Femur (tissue), 1 donor: ENCODE measurements at places on chromosomes 2 and 18.

DNA sequence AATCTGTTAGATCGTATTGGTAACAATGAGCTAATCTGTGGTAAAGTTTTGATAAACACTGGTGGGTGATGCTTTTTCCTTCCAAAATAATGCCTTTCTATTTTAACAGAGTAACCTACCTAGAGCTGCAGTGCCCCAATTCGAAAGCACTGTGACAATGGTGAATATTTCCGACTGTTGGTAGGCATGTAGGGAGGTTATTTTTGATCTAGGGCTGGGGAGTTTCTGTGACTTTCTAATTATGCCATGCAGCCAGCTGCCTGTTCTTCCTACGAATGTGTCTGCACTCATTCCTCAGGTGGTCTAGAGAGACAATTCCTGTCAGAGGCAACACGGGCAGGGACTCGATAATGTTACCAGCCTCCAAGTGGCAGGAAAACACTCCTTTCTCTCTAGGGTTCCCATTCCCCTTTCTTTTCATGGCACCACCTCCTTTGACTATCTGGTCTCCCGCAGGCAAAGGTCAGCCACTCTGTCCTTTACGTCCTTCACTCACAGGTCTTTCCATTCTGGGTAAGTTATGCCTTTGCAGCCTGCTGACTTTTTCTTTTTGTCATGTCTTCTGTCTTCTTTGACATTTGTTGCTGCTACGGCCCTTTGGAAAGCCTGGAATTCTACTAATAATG lies 167.2 kb upstream of the MGAT5 start:
- DNase-seq: no peak

DNA sequence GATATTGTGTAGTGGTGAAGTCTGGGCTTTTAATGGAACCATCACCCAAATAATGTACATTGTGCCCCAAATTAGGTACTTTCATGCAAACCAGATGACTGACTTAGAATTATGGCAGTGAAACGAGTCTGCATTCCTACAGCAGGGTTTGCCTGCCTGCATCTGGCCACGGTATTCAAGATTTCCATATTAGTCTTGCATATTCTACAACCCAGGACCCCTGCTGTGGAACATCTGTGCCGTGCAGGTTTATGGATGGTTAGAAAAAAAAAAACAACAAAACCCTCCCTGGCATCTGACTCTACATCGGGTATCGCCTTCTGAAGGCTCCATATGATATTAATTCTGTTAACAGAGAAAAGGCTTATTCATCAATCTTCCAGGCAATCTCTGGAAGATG lies 394.8 kb downstream of the DCDC2C start:
- DNase-seq: no peak

- DNase-seq: peak; percentile 7
Observed at GRCh38 chr2:11873356-11874154, 127.1 kb downstream of the LPIN1 start.

DNA sequence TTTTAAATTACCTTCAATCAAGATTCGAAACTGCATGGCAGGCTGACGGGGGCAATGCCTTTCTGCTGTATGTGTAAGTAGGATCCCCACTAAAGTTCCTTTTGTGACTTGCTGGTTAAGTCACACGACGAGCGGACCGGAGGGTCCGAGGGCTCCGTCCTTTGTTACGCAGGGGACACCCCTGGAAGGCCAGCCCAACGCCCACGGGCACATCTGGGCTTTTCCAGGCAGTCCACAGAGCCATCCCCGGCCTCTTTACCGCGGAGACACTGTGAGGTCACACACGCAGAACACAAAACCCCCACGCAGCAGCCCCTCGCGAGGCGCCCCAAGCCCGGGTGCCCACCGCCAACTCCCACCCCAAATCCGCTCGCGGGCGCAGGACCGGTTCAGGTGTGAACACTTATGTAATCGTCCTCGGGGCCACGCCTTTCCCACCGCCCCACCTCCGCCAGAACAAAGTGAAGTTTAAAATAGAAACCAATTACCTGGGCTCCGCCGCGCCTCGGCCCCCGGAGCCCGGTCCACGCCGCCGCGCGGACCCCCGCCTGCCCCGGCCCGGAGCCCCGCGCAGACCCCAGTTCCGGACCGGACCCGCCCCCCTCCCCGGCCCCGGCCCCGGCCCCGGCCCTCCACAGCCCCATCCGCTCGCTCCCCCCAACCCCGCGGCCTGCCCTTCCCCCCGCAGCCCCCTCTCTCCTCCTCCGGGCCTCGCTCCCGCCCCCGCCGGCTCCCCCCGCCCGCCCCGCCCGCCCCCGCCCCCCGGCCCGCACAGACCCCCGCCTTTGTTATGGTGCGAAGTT lies 4.2 kb downstream of the ZNF516 start:
- peak; percentile 66 for DNase-seq

DNA sequence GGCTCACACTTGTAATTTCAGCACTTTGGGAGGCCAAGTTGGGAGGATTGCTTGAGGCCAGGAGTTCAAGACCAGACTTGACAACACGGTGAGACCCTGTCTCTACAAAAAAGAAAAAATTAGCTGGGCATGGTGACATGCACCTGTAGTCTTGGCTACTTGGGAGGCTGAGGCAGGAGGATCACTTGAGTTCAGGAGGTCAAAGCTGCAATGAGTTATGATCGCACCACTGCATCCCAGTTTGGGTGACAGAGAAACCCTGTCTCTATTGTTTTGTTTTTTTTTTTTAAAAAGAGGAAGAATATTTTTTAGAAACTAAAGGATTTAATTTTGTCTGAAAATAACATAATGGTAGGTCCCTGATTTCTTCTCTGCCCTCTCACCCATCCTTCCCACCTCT lies 79.4 kb upstream of the TMEM200C start:
- DNase-seq: no peak

- no peak for DNase-seq
Observed at GRCh38 chr2:207408086-207408794, 121.5 kb upstream of the CREB1 start.

DNA sequence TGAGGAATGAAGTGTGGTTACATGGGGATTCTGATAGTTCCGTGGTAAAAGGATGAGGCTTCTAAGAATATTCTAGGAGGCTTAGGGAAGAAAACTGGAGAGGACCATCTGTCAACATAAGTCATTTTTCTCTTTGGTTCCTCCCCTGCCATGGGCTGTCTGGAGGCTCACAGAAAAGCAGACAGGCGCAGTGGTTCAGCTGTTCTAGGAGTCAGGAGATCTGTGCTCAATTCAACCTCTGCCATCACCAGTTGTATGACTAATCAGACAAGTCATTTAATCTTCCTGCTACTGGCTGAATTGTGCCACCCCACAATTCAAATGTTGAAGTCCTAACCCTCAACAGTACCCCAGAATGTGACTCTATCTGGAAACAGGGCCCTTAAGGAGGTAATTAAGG lies 36.4 kb downstream of the ADAM17 start:
- no peak for DNase-seq

- DNase-seq: no peak
Observed at GRCh38 chr18:79050005-79050404, 19.2 kb upstream of the ATP9B start.

DNA sequence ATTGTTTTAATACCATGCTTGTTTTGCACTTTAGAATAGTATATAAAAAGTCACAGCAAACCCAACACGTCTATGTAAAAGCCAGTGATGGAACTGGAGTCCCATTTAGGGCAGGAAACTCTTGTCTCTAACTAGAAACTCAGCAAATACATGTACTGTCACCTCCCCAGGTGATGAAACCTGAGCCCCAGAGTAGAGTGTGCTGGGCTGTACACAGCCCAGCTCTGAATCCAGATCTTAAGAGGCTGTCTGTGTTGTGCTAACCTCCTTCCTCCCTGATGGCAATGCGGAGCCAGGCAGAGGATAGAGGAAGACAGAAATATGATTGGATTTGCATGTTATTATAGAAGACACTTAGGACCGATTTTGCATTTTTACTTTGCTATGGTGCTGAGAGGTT lies 317.5 kb upstream of the TRIB2 start:
- DNase-seq: no peak

GRCh38 chr18:7872569-7872968 lies 305.5 kb downstream of the PTPRM start:
- DNase-seq: no peak

DNA sequence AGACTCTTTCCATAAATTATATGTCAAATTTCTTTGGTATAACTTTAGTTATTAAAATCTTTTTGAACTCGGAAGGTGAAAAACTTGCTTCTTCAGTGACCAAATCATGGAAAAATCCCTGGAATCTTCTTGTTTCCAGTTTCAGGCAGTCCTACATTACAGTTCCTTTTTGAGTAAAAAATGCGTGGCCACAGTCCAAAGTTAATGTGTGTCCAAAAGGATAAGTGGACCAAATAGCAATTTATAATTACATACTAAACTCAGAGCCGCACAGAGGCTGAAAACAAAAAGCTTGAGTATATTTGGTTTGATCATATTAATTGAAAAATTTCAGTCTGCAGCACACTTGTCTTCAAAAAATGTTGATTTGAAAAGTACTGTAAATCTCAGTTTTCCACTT lies 28.4 kb upstream of the DYNC2LI1 start:
- peak; percentile 25 for DNase-seq

GRCh38 chr18:51157215-51157614 lies 40.3 kb downstream of the MEX3C start:
- no peak for DNase-seq

DNA sequence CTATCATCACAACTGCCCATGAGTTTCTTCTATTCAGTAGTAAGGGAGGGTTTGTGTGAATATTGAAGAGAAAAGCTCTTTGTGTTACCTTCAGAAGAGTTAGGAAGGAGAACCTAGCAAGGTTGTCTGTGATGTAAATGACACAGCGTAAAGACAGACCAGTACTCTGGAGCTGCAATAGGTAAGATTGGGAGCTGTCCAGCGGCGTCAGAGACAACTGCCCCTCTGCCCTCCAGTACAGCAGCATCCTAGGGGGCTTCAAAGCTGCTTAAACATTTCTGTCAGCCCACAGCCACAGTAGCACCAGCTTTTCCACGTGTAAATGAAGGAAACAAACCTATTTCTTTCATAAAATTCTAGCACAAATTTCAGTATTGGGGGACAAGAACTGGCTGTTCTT lies 34.5 kb downstream of the NYAP2 start:
- no peak for DNase-seq
